Fibroblast of lung (primary cell): ENCODE measurements at places on chromosomes 4 and X. TPM values are rescaled to one million over a fixed set of nuclear protein-coding genes. Genes with fewer than 3 reads are reported as not detected.
A peak's percentile ranks its signal among the peaks of the same experiment; 100 is the strongest.

Gene PRRG3
- 0.66 and 1.0 TPM in 2 replicates for total RNA-seq

DNA sequence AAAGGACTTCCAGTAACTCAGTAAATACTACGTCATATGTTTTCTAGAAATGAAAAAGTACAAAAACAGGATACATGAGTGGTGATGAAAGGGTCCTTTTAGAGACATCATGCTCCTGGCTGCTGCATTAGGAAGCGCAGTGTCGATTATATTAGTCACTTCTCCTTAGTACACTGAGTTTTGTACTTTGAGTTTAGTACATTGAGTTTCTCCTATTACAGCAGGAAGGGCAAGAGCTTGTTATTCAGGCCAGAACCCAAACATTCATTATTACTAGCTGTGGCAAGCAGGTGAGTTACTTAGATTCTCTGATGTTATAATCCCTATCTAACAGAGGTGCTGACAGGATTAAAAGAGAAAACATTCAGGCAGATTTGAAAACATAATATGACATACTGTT is 21.3 kb downstream of the RPGR start:
- DNase-seq: peak; percentile 75
- no peaks in the 10 kb centered on the region for H3K27me3 ChIP-seq
- H3K36me3 ChIP-seq: no peaks in the 10 kb centered on the region
- H3K4me1 ChIP-seq: no peaks in the 10 kb centered on the region

GRCh38 chr4:186942758-186943377 is 219.2 kb upstream of the FAT1 start:
- no peaks in the 10 kb centered on the region for H3K36me3 ChIP-seq
- H3K4me3 ChIP-seq: no peak overlapping the region
- H3K4me1 ChIP-seq: peaks cover 2% of the 10 kb centered on the region

DNA sequence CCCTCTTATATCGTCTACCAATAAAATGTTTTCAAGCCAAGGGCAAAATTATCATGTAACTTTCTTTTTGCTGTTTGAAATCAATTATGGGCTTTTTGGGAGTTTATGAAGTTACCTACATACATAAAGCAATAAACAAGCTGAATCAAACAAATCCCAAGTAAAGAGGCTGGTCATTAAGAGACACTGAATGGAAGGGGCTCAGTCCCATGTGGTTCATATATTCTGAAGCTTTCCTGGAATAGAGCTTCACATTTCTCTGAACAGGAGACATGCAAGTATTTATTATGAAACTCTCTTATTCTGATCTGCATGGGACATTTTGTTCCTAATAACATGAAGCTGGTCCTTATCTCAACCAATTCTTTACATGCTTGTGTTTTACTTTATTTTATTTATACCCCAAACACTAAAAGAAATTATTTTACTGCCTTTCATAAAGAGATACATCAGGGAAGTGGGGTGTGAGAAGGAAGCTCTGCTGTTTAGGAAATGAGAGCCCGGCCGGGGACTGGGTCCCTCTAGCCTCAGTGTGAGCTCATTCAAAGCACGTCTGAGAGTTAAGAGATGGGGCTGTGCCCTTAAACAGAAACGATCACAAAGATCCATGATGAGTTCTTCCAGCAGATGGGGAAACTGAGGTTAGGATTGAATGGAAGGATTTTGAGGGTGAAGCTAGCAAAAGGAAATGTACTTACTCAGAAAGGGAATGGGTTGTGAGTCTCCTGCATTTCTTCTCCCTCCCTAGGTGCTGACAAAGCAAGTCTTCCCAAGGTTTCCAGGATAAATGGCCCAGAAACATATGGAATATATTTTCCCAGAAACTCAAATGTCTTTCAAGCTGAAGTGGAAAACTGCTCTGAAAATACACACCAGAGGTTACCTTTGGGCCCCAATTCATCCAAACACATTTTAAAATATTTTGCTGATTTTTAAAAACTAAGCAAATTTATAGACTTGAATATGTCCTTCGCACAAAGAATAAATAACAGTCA is 93.1 kb upstream of the LNX1 start:
- H3K27me3 ChIP-seq: no peaks in the 10 kb centered on the region
- no peak overlapping the region for H3K4me3 ChIP-seq
- no peaks in the 10 kb centered on the region for H3K36me3 ChIP-seq
- H3K4me1 ChIP-seq: peaks cover 27% of the 10 kb centered on the region
- no peak overlapping the region for H3K27ac ChIP-seq

DNA sequence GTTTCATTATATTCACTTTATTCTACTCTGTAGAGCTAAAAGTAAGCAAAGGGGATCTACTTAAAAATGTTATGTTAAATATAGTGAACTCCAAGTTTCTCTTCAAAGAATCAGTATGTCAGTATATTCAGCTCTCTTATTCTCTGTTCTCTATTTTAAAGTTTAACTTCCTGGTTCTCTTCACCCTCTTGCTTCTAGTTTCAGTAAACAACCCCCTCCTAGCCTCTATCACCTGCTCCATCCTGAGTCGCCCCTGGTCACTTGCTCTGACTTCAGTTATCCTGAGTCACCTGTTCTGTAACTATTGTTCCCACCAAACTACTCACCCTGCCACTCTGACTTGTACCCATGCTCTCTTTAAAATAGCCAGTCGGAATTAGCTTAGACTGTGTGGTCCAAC is 180.9 kb upstream of the AADAT start:
- H3K4me1 ChIP-seq: no peaks in the 10 kb centered on the region
- no peaks in the 10 kb centered on the region for H3K27me3 ChIP-seq
- no peaks in the 10 kb centered on the region for H3K36me3 ChIP-seq
- no peak overlapping the region for H3K27ac ChIP-seq
- no peak overlapping the region for H3K4me3 ChIP-seq

- no peaks in the 10 kb centered on the region for H3K36me3 ChIP-seq
- no peaks in the 10 kb centered on the region for H3K27me3 ChIP-seq
- H3K27ac ChIP-seq: no peak overlapping the region
- no peak overlapping the region for H3K4me3 ChIP-seq
- peak; percentile 4 for DNase-seq
These were observed 848.6 kb upstream of the PABPC4L start for GRCh38 chr4:135050086-135050717.

Gene MAGEB2
- total RNA-seq: not detected in 2 replicates

Gene ADGRG4
- total RNA-seq: not detected in 2 replicates
